ENCODE measurements at places on chromosomes 13 and 19.

GRCh38 chr19:17054746-17055145 lies 20.5 kb downstream of the HAUS8 start:
- no peak for DNase-seq

- no peak for DNase-seq
Observed at GRCh38 chr13:35554972-35555623, 78.6 kb upstream of the MAB21L1 start.

DNA sequence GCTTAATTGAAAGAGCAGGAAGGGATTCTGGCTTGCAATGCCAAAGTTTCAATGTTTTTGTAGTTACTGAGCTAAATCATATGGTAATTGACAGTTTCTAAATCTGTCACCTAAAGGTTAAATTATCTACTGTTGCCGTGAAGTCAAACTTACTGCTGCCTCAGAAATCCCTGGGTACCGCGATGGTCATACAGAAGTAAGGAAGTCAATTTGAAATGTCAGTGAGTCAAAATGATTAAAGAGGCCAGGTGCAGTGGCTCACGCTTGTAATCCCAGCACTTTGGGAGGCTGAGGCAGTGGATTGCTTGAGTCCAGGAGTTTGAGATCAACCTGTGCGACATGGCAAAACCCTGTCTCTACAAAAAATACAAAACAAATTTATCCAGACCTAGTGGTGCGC lies 48.8 kb upstream of the TPM4 start:
- no peak for DNase-seq

DNA sequence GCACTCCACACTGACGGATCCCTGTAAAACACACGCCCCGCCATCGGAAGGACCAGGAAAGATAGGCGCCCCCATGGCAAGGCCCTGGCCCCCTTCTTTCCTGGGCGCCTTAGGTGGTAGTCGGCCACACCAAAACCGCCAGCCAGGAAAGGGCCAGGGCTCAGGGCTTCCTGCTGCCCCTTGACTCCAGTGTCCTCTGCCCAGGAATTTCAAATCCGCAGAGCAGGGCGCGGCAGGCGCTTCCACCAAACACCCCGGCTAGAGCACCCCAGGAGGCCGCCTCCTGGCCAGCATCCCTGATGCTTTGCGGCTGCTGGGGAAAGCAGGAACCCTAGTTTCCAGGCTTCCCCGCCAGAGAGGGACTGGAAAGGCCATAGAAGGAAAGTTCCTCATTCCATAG lies 57.5 kb downstream of the ZNF726 start:
- DNase-seq = no peak

DNA sequence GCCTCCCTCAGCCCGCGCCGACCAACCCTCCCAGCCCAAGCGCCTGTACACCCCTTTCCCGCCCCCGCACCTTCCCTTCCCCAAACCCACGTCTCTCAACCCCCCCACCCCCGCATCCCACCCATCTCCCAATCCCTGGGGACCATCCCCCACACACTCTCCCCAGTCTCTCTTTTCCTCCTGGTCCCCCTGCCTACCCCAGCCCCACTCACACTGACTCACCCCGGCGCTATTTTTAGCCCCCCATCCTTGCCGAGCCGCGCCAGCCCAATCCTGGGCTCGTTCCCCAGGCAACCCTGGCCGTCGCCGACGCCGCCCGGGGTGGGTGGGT lies 11.7 kb downstream of the CIC start:
- no peak for DNase-seq

- DNase-seq = no peak
Observed at GRCh38 chr13:24619282-24619681, 60.9 kb upstream of the ATP12A start.

DNA sequence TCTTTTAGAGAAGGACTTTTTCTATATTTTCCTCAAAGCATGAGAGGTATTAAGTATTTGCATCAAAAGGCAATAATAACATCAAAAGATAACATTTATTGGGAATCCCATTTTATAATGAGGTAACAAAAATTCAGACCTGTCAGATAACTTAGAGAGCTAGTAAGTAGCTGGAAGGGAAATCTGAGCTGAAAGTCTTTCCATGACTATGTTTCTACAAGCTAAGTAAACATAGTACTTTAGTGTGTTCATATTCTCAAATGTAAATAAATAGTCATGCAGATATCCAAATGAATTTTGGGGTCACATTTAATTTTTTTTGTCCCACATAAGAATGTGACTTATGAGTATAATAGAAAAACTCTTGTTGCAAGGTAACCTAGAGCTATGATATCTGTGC lies 87.3 kb upstream of the FBXL3 start:
- DNase-seq = no peak

- DNase-seq = no peak
Observed at GRCh38 chr13:110824702-110825300, 90.1 kb downstream of the ANKRD10 start.

DNA sequence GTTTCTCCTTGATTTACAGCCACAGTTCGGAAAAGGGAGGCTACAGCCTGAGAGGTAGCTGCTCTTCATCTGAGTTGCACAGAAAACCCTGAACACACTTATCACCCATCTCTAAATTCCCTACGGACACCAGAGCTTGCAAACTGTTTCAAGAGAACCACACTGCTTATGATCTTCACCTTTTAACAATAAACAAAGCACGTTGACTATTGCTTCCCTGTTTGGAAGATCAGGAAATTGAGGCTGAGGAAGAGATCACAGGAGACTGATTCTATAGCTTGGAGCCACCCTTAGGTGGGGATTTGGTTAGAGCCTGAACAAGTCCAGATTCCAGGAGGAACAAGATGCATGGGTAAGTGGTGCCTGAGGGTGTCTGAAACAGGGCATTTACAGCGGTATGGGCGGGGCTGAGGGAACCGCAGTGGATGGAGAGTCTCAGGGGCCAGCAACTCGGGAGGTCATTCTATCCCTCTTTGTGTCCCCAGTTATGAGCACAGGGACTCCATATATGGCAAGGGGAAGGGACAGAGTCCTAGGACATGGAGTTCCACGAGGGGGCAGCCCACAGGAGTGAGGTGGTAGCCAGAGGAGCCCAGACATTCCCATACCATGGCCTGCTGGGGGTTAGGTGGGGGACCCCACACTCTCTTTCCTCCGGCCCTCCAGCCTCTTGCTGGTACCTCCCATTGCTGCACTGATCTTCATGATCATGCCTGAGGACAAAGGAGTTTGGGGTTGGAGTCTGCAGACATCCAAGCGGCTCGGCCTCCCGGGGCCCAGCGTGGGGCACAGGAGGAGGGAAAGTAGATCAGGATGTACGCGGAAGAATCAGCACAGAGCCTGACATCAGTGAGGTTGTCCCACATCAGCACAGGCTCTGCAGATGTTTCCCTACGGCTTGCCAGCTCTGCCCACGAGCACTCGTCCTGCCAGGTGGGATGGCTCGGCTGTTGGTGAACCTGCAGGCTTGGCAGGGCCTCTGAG lies 162.3 kb upstream of the ZNF536 start:
- DNase-seq = no peak

DNA sequence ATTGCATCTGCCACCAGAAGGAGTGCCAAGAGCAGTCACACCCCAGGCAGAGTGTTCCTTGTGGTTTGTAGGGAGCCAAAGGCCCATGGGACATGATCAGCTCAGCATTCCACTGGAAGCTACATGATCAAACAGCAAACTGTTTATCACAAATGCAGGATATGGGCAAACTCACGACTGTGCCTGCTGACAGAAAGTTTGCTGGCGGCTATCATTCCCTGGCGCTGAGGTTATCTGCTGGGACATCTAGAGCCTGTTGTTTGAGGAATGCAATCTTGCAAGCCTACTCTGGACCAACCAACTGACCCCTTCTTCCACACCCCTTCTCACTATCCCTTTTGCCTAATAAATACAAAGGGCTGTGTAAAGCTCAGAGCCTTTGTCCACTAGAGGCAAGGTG lies 7.7 kb upstream of the ZNF613 start:
- DNase-seq = no peak

DNA sequence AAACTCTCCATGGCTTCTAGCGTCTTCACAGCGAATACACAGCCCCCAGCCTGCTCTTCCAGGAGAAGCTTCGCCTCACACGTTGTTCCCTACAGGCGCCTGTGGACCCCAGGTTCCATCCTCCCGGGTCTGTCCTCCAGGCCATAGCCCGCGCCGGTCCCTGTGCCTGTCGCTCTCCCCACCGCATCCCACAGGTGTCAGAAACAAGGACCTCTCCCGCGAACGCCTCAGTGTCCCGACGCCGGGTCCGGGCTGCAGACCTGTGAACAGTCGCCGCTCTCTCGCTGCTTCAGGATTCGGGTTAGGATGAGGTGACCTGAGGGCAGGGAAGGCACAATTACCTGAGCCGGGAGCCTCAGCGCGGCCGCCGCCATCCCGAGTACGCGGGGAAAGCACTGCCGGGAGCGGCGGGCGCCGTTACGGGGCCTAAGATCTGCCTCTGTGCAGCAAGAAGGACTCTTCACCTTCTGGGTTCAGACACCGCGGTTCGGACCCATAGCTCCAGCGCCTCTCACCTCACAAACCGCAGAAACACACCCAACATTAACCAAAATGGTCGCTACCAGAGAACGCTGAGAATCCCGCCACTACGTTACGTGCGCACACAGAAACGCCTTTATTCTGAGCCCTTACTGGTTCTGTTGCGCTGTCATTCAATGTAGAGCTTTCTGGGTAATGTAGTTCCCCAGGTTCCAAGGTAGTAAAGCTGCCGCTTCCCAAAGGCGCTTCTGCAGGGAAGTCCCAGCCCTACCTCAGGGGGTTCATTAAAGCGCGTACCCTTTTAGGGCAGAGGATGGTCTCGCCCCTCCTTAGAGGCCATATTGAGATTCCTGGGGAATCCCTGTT lies at the start of gene ZNF418:
Gene ZNF418 (minus strand): TSS at position 583 of the 846 bp plus-strand sequence. CDS start 1,580 bp downstream, outside the sequence.
- DNase-seq = no peak

GRCh38 chr13:50188696-50189095 lies 173.5 kb downstream of the KCNRG start:
- no peak for DNase-seq

DNA sequence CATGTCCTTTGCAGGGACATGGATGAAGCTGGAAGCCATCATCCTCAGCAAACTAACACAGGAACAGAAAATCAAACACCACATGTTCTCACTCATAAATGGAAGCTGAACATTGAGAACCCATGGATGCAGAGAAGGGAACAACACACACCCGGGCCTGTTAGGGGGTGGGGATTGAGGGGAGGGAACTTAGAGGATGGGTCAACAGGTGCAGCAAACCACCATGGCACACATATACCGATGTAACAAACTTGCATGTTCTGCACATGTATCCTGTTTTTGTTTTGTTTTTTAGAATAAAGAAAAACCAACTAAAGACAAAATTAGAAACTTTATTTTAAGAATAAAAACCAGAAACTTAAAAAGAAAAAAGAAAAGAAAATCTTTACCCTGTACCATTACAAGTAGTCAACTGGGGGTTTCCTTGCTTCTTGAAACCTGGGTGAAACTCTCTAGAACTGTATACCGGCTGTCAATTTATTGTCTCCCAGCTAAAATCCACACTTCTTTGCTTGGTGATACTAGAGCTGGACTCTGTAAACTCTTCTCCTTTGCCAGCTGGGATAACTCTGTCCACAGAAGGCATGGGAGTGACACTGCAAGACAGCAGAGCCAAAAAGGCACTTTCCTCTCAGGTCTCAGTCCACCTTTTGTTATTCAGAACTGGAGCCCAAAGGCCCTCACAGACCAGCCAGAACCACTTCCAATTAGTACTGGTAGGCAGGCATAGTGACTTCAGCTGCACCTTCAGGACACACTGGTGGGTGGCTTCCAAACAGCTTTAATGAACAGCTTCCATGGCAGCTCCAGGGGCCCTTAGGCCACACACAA lies 9.0 kb downstream of the MICU2 start:
- DNase-seq = no peak

DNA sequence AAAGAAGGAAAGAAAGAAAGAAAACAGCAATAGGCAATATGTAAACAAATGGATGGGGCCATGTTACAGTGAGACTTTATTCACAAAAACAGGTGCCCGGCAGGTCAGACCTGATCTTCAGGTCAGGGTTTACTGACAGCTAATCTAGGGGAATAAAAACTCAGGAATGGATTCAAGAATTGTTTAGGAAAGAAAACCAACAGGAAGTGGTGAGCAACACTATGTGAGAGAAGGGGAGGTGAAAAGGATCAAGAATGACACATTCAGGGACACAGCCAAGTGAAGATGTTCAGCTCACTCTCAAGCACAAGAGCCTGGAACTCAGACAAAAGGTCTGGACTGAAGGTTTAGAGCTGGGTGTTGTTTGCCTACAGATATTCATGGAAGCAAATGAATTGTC lies 244.5 kb downstream of the EFNB2 start:
- no peak for DNase-seq

GRCh38 chr19:46784262-46785053 lies 3.9 kb downstream of the SLC1A5 start:
- peak; percentile 52 for DNase-seq

DNA sequence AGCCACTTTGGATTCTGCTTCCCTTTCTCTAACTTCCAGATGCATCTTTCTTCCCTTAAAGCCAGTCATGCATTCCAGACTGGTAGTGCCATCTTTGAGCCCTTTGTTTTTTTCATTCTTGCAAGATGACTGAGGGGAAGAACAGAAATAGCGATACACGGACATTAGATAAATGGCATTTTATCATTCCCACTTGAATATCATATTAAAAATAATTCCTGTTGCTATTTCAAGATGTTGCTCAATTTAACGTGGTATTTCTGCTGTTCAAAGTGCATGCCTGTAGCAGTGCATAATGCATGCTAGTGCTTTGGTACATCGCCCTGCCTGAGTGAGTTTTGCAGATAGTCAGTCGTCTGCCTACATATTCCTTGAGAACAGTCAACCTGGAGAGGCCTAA lies 140.6 kb upstream of the FRY start:
- DNase-seq = no peak

DNA sequence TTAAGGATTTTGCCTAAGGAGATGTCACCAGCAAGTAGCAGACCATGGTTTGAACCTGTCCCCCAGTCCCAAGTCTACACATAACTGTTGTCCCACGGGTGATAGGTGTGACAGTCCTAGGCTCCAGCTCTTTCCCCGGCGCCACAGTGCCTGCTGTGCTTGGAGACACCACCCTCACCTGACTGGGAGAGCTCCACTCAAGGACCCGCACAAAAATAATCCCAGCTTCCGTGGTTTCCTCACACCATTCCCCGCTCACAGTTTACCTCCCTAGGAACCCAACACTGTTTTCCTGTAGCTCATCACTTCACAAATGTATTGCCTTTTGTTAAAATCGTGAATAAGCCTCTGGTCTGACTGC lies 19.8 kb upstream of the RASA3 start:
- DNase-seq = no peak

DNA sequence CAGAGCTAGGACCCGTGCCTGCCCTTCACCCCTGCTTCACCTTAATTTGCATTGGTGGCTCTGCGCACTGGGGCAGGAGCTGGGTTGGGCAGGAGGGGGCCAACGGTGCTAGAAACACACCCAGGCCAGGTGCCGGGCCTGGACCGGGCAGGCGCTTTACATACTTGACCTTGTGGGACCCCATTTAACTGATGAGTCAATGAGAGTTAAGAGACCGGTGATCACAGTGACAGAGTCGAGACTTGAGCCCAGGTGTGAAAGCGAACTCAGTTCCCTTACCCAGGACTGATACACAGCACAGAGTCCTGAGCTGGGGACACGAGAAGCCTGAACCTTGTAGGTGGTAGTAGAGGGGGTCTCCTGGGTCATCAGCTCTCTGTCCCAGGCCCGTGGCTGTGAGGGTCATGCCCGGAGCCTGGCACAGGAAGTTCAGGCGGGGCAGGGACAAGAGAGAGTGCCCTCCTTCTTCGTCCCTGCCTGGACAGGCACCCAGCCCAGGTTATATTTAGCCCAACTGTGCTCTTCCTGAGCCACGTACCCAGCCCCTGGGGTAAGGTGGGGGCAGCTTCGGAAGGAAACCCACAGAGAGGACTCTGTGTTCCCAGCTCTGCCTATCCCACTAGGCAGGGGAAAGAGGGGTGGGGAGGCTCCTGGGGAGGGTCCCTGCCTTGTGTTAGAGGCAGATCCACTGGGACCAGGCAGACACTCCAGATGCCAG lies 1.9 kb downstream of the PRX start:
- DNase-seq = no peak

- DNase-seq = no peak
Observed at GRCh38 chr13:95644601-95645052, at the start of gene DZIP1. TSS of gene DZIP1 (minus strand) at chr13:95644706. CDS start at chr13:95642029, 2,677 bp downstream.
